Stimulated activated CD4-positive, alpha-beta T cell treated with anti-CD3 and anti-CD28 coated beads, Interleukin-1b, Interleukin-23, amount 100 ng/mL, for 4 hours (primary cell): ENCODE measurements at places on chromosomes 3 and 15.

- no peak for DNase-seq
Measured at GRCh38 chr3:108907194-108907593, 46.5 kb downstream of the GUCA1C start.

GRCh38 chr3:160831401-160831800 lies 75.4 kb downstream of the PPM1L start:
- no peak for DNase-seq

DNA sequence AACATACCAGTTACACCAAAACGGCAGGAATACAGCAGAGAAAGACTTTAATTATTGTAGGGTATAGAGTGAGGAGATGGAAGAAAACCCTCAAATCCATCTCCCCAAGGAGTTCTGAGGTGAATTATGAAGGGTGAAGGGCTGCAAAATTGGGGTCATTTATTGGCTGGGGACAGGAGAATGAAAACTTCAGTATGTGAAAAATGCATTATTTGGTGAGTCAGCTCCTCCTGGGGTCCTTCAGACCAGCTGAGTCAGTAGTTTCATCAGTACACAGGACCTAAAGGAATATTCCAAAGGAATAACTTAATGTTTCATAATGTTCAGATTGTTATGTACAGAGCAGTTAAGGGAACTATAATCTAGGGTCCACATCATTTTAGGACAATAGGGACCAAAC lies 566.0 kb downstream of the GBE1 start:
- DNase-seq = no peak

- no peak for DNase-seq
Measured at GRCh38 chr15:67521783-67522568, 1.0 kb downstream of the C15orf61 start.

DNA sequence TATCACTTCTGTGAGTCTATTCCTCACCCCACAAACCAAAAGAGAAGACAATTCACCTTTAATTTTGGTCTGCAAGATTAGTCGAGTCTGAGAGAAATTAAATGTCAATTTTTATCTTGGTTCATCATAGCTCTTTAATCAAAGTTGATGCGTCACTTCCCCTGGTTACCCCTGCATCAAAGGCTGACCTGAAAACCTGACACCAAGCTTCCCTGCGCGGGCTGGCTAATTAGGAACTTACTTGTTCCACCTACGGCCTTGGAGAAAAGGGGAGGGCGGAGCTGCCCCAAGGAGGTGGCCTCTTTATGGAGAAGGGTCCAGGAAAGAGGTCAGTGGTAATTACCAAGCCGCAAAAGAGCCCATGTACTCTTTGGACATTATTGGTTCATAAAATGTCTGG lies 218.4 kb downstream of the ARRDC4 start:
- no peak for DNase-seq

GRCh38 chr3:182252802-182253201 lies 540.5 kb upstream of the ATP11B start:
- DNase-seq = no peak

GRCh38 chr3:46298871-46299607 lies 54.9 kb upstream of the CCR2 start:
- no peak for DNase-seq

- DNase-seq = no peak
Measured at GRCh38 chr3:16386561-16386960, 121.5 kb downstream of the OXNAD1 start.
